T-helper 1 cell (primary cell): ENCODE measurements at places on chromosomes 4 and X.
A peak's percentile ranks its signal among the peaks of the same experiment; 100 is the strongest.

DNA sequence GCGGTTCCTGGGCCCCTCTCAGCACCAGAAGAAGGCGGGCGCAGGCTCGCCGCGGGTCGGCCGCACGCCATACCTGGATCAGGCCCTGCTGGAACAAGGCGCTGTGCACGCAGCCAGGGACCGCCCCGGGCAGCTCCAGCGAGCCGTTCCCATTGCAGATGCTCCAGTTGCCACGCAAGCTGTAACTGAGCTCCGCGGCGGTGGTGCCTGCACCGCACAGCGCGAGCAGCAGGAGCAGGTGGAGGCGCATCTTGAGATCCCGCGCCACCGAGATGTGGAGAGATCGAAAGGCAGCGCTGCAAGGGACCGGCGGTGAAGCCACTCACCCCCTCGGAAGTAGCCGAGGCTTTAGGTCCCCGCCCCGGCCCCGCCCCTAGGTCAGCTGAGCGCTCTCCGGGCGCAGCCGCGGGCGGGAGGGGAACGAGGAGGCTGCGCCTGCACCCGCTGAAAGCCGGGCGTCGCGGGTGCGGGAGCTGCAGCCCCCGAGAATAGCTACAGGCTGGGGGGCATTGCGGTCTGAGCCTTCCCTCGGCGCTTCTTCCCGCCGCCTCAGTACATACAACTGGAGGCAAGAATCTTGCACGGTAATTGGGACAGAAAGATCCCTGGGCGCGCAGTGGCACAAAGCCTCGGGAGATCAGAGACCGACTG lies at the start of gene MANBA:
Gene MANBA, minus strand, starts transcription at position 324 of the 651 bp plus-strand sequence. Its CDS starts 74 bp downstream, at position 250.
- DNase-seq, result peak; percentile 77

DNA sequence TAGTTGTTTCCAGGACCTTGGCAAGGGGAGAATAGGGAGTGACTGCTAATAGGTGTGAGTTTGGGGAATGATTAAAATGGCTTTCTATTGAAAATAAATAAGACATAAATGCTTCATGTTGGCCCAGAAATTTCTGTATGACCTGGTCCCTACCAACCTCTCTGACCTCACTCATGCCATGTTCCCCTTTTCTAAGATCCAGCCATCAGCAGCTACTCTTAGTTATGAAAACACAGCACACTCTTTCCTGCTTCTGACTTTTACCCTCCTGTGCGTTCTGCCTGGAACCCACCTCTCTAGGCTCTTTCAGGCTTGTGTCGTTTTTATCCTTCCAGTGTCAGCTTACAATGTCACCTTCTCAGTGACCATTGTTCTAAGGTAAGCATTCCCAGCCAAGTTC lies 14.8 kb upstream of the CXCL5 start:
- DNase-seq, result no peak

GRCh38 chr4:33437406-33437805 lies 2717.2 kb downstream of the PCDH7 start:
- DNase-seq, result no peak

DNA sequence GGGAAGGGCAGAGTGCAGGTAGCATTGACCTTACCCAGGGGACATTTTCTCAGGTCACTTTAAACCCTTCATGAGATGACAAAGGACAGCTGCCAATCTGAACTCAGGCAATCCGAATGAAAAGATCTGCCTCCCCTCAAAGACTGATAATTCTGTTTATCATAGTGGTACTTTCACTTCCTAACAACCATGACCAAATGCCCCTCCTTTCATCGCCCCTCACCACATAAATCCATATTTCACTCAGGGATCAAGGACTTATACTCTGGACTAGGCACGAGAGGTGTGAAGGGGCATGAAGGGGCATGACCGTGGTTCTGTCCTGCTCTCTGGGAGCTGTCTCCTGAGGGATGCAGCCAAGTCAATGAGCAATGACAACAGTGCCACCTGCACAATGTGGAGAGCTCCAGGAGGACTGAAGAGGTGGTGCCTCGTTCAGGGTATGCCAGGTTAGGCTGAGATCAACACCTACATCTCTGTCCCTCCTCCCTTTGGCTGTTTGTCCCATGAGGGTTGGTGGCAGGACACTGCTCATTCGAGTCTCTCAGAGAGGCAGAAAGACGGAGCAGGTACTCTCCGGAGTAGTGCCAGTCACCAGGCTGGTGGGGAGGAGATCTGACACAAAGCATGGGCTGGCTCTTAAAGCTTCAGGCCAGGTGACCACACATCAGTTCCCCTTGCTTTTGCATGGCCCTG lies 12.5 kb downstream of the HS3ST1 start:
- DNase-seq, result no peak

DNA sequence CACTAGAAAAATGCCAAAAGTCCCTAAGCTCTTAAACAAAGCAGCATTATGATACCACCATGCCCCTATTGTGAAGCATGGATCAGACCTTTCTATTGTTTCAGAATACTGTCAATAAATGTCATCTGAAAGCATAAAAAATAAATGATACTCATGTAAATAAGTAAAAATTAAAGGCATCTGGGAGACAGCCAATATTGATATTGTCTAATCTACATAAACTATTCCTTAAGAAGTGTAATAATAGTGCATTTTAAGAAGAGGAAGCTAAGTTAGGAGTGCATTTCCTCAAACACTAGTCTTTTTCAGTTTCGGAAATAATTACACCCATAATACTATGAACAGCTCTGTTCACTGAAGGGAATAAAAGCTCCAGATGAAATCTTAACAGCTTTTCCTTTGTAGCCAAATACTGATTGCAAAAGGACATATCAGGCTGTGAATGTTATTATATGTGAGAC lies 181.6 kb downstream of the SPOCK3 start:
- no peak for DNase-seq

GRCh38 chr4:121696170-121696580 lies 605 bp downstream of the ANXA5 start:
- peak; percentile 40 for DNase-seq

DNA sequence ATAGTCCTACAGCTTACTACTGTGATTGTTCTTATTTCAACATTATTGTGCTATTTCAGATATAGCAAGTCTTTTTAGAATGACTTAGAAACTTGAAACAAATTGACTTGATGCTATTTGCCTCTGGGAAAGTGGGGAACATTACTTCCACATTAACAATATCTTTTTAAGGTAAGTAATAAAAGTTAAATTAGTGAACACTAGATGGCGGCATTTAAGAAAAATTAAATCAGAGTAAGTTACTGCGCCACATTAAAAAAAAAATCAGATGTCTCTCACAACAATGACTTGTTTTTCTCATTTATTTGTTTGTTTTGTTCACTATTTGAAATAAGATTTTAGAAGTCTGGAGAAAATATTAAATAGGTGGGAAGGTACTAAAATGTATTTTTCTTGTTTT lies 1026.9 kb upstream of the SLIT2 start:
- DNase-seq, result no peak

GRCh38 chrX:110153896-110154295 lies 151.0 kb downstream of the TMEM164 start:
- no peak for DNase-seq

- no peak for DNase-seq
Observed at GRCh38 chr4:148686449-148686848, 244.2 kb upstream of the NR3C2 start.

DNA sequence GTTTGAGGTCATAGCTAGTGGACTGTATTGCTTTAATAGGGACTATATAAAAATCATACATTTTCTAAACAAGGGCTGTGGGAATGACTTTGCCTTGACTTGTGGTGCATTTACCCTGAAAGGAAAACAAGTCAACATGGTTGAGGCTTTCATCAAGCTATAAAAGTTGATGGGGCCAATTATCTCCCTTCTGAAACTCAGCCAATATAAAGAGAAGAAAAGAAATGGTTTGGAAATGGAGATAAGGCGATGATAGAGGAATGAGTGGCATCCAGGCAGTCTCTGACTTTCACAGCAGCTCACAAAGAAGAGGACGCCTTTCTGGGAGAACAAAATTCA lies 118.7 kb downstream of the SMARCA1 start:
- no peak for DNase-seq

DNA sequence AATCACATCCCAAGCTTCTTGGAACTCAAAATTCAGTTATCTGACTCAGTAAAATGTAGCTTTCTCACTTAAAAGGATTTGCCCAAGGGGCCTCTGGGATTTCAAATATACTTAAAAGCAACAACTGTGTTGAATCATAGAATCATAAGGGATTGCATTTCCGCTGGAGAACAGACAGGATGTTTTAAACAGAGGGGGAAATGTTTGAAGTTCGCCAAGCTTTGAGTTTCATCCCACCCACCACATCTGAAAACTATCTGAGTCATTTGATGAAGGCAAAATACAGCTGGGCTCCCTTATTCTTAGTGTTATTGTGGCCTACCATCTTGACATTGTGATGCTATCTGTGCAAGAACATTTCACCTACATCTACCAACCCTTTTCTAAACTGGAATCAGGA lies 73.5 kb downstream of the PPP1R2C start:
- no peak for DNase-seq

DNA sequence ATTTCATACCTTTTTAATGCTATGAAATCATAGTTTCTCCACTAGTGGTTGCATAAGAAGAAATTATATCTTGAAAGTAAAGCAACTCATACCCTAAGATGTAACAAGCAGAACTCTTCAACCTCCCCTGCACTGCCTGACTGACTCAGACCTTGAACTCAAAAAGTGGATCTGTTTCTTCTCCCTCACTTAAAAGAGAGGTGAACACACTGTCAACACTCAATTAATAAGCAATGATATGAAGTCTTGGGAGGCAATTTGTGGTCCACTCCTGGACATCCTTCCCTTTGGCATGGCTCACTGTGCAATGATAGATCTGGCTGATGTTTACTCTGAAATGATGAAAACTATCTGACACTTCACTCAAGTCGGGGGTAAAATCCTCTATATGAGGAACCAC lies 282.0 kb upstream of the DKK2 start:
- no peak for DNase-seq

DNA sequence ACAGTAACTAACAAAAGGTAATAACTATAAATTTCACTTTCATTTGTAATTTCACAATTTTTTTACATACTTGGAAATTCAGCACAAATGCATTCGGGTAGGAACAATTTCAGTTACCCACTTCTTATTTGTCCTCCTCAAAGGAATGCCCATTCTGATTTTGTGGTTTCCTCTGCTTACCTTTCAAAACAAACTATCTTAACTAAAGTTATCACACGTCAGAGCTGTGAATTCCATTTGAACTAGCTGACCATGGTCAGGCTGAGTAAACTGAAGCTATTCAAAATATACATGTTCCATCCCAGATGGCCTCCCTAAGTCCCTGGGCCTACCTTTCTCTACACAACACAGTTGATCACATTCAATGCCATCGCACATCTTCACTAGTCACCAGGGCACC lies 4.5 kb downstream of the CTPS2 start:
- no peak for DNase-seq

GRCh38 chr4:10371869-10372471 lies 85.3 kb downstream of the ZNF518B start:
- no peak for DNase-seq

GRCh38 chr4:141802333-141802732 lies 165.9 kb downstream of the IL15 start:
- DNase-seq, result no peak

DNA sequence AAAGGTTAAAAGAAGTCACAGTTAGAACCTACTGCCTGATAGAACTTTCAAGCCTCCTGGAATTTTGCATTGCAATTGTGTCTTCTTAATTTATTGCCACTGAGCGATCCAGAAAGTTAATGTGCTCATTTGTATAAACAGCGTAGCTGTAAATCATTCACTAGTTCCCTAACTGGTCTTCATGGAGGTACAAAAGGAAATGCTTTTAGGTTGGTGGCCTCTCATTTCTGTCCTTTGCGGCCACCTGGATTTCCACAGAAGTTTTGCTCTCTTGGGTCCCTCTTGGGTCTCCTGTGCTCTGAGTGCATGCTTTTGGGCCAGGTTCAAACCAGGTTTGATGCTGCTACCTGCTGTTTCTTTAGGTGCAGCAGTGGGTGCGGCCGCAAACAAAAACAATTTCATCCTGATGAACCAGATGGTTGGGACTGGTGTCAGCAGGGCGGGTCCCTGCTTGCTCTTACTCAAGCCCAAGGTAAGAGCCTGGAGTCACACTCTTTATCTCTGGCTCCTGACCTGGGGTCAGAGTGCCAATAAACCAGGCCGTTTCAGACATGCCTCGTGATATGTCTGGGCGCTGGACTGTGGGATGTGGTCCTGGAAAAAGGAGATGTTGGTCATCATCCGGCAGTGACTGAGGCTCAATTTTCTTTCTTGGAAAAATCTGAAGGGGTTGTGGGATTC lies 270.1 kb downstream of the PTTG2 start:
- no peak for DNase-seq

- DNase-seq, result no peak
Observed at GRCh38 chr4:109611045-109611646, 51.1 kb downstream of the MCUB start.

DNA sequence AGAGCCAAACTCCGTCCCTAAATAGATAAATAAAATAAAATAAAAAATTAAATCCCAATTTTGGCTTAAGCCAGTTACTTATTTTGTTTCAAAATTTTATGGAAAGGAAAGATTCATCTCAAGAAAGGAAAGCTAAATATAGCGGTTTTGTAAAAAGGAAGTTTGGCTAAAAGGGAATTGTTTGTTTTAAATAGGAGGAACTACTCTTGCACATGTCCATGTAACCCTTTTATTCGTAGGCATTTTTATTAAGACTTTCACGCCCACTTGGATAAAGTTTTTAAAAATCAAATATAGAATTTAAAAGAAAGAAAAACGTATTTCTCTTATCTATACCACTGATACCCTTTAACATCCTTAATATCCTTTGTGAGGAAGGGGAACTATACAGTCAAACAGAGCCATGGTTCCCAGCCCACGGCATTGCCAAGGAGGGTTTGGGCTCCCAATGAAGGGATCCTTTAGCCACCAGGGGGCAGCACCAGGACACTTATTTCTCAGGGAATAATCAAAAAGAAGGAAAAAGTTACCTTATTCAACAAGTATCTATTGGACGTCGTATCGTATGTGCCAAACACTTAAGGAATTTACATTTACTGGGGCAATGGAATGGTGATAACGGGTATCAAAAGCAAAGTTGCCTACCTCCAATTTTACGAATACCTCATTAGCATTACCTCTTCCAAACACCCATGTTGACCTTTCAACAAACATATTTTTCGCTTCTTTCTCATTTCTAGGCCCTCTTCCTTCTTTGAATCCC lies 27.7 kb downstream of the CDKN2AIP start:
- DNase-seq, result peak; percentile 49

GRCh38 chr4:128570387-128570975 lies 239.0 kb upstream of the JADE1 start:
- DNase-seq, result no peak

DNA sequence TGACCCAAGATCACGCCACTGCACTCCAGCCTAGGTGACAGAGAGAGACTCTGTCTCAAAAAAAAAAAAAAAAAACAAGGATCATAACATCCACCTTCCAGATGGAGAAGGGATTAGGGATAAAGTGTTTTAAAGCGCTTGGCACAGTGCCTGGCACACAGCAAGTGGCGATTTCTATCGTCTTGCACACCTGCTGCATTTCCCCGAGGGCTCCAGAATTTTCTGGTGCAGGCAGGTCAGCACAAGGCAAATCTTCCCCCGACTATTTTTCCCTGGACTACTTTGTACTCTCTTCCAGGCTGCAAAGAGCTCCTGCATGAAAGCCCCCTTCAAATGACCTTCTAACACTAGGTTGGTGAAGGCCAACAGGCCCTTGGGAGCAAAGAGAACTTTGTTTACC lies 57.3 kb downstream of the APBB2 start:
- DNase-seq, result no peak
